Pancreas (tissue), 10 donors: ENCODE measurements at places on chromosomes 2 and 18. TPM values are rescaled to one million over a fixed set of nuclear protein-coding genes. Genes with fewer than 3 reads are reported as not detected.

DNA sequence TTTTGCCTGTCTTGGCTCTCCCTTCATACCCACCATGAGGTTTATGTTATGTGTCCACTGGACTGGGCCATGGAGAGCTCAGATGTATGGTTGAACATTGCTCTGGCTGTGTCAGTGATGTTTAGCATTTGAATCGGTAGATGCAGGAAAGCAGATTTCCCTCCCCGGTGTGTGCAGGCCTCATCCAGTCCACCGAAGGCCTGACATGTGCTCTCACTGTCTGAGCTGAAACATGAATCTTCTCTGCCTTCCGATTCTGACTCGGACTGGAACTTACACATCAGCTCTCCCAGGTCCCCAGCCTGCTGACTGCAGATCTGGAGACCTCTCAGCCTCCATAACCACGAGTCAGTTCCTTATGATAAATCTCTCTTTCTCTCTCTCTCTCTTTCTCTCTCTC is 72.4 kb upstream of the SLC66A3 start:
- DNase-seq = no peak

ASPRV1 gene
- 0.13 TPM for total RNA-seq

- no peak for DNase-seq
These were observed 173.3 kb upstream of the SPRED2 start for GRCh38 chr2:65605743-65606058.

LINC00305 gene
- total RNA-seq = not detected

CHRNG gene
- total RNA-seq = not detected

- DNase-seq = peak; percentile 15
These were observed 16.8 kb upstream of the RHOB start for GRCh38 chr2:20430035-20430434.

DNA sequence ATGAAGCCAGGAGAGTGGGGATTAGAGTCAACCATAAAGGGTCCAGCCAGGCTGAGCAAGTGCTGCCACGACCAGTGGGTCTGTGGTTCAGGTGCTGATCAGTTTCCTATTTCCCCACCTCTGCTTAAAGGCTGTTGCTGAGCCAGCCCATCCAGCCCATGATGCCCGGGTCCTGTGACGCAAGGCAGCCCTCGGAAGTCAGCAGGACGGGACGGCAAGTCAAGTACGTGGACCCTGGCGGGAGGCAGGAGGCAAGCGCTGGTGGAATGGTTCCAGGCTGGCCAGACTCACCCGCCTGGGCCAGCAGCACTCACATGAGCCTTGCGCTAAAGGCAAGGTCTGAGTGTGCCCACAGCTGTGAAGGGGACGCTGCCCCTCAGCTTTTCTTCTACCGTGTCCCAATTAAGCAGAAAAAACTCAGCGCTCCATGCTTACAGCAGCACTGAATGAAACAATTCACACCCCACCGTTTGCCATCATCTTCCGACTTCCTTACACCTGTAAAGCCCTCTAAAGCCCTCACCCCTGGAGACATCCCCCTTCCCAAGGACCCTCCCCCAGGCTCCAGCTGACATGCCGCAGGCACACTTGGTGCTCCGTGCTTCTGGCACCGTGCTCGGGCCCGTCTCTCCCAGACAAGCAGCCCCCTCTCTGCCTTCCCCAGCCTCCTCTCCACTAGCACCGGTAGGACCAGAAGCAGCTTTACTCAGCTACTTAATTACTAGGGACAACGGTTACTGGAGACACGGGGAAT is 11.3 kb upstream of the RPL31 start:
- DNase-seq = no peak

MYO1B gene
- 54.2 TPM for total RNA-seq

- no peak for DNase-seq
These were observed 77.3 kb downstream of the LPIN2 start for GRCh38 chr18:2935438-2936192.

DNA sequence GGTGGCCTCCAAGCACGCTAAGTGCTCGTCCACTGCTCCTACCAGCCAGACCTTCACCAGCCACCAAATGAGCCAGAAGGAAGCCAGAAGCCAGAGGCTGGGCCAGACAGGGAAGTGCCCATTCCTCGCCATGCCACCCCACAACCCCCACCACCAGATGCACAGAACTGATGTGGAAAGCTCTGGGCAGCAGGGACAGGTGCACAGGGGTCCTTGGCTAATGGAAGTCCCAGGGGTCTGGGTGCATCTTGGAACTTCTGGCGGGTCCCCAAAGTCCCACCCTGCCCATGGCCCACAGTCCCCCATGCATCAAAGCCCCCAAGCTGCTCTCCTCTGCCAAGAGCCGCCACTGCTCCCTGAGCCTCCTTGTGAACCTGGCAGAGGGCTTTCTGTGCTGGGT is 173.1 kb upstream of the ID2 start:
- no peak for DNase-seq

DNA sequence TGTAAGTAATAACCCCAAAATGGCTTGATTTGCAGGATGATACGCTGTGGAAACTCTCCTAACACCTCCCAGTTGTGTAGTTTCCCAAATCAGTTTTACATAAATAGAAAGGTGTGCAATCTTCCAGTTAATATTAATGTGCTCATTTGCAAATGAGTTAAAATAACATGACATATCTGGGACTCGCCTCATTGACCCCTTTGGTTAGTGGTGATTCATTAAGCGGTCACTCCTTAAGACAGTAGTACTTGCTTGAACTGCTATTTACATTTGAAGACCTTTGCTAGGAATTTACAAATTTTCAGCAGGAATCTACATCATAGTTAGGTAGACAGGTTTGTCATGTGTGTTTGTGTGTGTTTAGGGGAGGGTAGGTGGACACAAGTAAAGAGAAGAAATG is 1367.7 kb upstream of the CELF4 start:
- no peak for DNase-seq

- DNase-seq = peak; percentile 24
These were observed 37.3 kb downstream of the GREB1 start for GRCh38 chr2:11571170-11571569.

DNA sequence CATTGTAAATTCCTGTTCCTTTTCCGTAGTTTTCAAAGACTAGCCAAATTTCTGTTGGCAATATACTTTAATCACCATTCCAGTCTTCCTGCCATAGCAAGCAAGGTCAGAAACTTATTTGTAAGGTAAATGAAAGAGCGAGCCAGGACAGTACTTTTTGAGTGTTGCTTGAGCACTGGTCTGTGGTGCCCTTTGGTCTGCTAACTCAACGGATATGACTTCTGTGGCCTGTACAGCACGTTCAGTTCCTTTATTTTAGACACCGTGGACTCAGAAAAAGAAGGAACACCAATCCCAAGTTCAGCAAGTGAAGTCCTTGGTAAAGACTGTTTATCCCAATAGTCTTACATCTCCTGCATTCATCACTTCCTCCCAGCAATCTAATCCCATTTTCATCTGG is 166.3 kb downstream of the MYO1B start:
- DNase-seq = no peak

DNA sequence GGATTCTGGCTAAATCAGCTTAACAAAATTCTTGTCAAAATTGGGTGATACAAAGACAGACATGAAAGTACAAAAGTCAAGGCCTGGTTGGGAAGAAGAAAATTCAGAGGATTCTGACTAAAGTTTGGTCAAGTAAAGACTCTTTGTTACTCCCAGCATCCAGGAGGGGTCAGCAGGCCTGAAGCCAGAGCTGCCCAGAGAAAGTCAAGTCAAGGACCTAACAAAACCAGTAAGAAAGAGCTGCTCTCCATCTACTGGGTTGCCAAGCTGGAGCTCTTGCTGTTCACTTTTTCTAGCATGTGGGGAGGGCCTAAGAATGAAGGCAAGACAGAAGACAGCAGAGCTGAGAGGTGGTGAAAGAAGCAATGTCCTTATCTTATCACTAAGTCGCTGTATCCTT is 143.3 kb downstream of the C1D start:
- no peak for DNase-seq

DNA sequence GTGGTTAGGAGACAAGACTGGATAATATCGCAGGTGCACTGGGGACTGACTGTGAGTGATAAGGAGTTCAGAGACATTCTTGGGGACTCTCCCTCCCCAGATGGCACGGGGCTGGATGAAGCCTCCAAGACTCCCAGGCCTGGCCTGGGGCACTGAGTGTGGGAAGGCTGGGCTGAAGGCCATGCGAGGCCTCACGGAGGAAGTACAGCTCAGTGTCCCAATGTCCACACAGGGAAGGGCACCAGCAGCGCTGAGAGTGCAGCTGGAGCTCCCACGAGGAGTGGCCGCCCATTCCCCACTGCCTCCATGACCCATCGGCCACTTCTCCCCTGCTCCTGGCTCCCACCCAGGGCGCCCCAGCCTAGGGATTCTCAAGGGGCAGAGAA is 6.5 kb downstream of the MFSD2B start:
- no peak for DNase-seq

DNA sequence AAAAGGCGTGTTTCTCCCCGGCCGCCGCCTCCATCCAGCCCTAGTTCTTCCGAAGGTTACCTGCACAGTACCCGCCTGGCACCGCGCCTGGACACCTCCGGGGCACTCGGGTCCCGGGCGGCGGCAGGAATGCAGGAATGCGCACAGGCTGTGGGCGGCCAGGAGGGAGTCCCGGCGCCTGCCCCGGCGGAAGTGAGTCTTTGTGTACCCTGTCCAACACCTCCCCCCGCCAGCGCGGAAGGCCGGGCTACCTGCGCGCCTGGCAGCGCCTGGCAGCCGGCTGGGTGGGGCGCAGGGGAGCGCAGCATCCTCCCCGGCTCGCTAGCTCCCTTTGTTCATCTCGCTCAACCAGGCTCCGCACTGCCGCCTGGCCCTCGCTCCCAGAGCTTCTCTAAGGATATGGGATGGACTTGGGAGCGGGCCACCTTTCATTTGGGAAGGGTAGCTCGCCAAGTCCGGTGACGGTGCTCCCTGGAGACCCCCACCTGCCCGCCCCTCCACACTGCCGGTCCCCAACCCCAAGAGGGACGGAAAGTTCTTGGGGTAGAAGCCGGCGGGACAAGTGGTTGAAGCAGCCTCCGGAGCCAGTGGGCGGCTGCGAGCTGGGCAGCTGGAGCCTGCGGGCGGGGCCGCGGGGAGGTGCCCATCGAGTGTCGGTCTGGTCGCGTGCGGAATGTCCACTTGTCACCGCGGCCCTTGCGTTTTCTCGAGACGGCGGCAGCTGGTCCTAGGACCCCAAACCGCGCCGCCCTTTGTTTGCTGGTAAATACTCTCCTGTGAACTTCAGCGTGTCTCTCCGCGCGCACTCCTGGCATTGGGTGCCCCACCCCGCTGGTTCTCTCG is 1.2 kb upstream of the ST6GAL2 start:
- DNase-seq = peak; percentile 21

DNA sequence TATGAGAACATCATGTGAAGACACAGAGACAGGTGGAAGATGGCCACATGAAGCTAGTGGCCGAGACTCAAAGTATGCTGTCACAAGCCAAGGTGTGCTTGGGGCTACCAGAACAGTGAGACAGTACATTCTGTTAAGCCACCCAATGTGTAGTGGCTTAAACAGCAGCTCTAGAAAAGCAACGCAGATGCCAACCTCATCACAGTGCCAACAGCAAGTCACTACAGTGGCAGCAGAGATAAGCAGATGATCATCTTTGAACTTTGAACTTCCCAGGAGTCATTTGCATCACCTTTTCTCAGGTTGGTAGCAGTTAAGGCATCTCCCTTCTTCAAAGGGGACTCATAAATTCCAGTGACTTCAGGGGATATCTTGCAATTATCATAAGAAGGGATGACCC is 394.4 kb downstream of the LRP1B start:
- DNase-seq = no peak

DNA sequence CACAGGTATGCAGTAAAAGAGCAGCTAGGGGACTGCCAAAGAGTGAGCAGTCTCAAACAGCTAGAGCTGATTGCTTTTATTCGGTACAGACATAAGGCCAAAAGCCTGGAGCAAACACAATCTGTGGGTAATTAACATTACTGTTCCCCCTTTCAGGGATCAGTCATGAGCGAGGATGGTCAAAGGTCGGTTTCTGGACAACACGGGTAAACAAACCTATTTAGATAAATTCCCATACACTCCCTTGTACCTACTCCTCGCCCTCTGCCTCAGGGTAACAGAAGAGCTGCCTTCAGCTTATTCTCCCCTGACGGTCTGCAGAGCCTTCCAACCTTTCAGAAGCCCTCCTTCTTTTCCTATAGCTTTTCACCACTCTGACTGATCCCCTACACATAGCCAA is 586.0 kb downstream of the SUCLG1 start:
- no peak for DNase-seq

HNMT gene
- 44.6 TPM for total RNA-seq

FTCDNL1 gene
- 1.3 TPM for total RNA-seq

DNA sequence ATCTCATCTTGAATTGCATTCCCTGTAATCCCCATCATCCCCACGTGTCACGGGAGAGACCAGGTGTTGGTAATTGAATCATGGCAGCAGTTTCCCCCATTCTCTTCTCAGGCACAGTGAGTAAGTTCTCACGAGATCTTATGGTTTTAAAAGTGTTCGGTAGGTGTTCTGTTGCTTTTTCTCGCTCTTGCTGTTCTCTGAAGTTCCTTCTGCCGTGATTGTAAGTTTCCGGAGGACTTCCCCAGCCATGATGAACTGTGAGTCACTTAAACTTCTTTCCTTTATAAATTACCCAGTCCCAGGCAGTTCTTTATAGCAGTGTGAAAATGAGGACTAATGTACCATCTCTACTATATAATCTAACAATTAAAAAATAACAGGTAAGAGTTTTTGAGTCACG is 409.9 kb upstream of the NRXN1 start:
- no peak for DNase-seq

- no peak for DNase-seq
These were observed 58.7 kb downstream of the ABCG8 start for GRCh38 chr2:43897492-43897891.

DNA sequence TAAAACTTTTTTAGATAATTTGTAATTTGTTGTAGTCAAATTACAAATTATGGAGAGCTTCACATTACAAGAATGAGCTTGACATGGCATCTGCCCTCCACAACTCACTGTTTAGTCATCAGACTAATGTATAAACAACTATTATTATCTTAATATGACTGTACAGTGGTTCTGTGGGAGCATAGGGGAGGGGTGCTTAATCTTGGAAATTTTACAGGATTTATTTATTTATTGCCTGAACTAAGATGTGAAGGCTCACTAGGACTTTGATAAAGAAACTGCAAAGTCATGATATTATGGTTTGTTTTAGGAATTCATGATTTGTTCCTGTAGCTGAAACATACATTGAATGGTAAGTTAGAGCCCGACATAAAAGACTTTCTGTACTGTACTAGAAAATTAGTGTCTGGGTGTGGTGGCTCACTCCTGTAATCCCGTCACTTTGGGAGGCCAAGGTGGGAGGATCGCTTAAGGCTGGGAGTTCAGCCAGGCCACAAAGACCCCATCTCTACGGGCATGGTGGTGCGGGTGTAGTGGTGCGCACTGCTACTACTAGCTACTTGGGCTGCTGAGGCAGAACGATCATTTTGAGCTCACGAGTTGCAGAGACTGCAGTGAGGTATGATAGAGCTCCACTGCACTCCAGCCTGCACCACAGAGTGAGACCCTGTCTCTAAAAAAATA is 2.1 kb downstream of the MARCHF7 start:
- DNase-seq = no peak
